ENCODE measurements at places on chromosomes 7 and 10.
A peak's percentile ranks its signal among the peaks of the same experiment; 100 is the strongest.

DNA sequence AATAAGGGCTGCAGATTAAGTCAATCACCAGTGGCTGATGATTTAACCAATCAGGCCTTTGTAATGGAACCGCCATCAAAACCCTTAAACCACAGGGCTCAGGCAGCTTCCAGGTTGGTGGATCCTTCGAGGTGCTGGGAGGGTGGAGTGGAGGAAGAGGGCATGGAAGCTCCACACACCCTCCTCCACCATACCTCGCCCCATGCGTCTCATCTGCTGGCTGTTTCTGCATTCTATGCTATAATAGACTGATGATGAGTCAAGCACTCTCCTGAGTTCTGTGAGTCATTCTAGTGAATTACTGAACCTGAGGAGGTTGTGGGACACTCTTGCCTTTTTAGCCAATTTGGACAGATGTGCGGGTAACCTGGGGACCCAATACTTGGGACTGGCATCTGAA, 43.9 kb downstream of the CHST15 start:
- DNase-seq: peak; percentile 24

DNA sequence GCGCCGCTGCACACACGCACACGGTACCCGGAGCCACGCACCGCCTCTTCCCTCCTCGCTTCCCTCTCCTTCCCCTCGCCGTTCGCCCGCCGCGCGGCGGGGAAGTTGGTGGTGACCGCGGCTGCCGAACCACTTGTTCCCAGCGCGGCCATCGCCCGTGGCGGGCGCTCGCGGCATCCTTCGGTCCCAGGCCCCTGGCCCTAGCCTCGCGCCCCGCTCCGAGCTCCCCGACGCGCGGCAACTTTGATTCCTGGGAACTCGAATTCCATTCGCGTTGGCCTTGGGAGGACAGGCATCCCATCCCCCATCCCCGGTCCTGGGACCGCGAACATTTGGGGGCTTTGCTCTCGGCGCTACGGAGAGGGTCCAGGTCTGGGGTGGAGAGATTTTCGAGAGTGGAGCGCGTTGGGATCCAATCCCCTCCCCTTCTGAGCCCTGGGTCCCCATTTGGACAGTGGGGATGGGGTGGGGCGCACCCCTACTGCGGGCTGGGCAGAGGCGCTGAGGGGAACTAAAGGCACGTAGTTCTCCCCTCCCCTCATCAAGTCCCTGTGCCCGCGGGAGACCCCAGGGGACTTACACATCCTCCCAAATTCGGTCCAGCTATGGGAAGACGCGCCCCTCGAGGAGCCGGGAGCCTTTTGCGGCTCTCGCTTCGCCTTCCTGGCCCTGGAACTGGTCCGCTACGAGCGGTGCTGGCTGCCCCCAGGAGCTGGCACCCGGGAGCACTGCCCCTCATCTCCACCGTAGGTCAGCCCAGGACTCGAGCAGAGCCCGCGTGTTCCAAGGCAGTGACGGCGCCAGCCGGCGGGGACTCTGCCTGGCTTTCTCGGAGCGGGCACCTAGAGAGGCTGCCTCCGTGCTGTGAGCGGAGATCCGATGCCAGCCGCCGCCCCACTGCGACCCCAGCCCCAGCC, 834 bp downstream of the CDH23 start:
- no peak for DNase-seq

GRCh38 chr10:102280397-102281101, 35.2 kb downstream of the GBF1 start:
- peak; percentile 52 for DNase-seq

- DNase-seq: no peak
Observed at GRCh38 chr7:83502636-83503035, 146.3 kb downstream of the SEMA3E start.

DNA sequence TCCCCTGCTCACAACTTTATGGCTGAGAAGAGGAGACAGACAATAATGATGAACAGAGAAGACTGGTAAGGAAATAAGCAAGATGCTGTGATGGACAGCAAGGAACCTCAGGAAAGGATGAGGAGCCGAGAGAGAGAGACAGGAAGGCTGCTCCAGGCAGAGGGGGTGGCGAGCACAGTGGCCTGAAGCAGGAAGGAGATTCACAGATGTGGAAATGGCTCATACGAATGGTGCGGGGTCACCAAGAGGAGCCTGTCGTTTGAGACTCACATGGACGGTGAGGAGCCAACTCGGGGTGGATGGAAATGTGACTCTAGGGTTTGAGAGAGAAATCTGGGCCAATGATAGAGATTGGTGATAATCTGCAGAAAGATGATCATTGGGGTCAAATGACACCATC, 43.7 kb downstream of the KIAA1549 start:
- no peak for DNase-seq

DNA sequence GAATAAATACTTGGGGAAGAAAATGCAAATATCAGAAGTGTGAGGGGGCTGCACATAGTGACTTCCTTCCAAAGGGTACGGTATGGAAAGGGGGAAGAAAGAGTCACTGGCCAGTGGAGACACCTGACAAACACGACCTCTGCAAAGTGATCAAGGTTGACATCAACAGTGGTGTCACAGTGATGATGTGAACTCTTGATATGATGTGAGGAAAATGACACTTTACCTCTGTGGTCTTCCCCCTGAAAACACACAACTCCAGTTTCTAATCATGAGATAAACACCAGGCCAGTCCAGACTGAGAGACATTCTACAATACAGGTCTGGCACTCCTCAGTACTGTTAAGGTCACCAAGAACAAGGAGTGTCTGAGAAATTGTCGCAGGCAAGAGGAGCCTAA, 169.7 kb downstream of the BUB3 start:
- DNase-seq: no peak

DNA sequence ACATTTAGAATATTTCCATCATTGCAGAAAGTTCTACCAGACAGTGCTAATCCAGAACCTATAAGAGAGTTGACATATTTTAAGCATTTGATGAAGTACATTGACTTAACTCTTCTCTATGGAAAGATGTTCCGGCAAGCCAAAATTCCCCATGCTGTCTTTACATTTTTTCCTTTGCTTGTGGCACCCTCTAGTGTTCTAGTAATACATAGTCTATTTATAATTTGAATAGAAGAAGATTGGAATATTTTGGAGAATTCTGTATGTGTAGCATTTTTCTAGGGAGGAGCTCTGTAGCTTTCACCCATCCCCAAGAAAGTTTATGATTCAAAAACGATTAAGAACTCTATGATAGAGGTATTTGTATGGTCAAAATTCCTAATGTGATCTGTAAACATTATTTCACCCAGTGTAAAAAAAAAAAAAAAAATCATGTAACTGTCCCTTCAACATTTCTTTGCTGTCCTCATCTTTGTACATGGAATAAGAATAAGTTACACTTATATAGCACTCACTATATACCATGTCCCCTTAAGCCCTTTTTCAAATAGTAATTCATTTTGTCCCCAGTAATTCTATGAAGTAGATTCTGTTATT, 33.2 kb downstream of the NRF1 start:
- peak; percentile 64 for DNase-seq

- no peak for DNase-seq
Observed at GRCh38 chr7:29955799-29956486, 33.7 kb downstream of the SCRN1 start.

GRCh38 chr10:50625649-50626132, 1.9 kb upstream of the SGMS1 start:
- DNase-seq: peak; percentile 12

DNA sequence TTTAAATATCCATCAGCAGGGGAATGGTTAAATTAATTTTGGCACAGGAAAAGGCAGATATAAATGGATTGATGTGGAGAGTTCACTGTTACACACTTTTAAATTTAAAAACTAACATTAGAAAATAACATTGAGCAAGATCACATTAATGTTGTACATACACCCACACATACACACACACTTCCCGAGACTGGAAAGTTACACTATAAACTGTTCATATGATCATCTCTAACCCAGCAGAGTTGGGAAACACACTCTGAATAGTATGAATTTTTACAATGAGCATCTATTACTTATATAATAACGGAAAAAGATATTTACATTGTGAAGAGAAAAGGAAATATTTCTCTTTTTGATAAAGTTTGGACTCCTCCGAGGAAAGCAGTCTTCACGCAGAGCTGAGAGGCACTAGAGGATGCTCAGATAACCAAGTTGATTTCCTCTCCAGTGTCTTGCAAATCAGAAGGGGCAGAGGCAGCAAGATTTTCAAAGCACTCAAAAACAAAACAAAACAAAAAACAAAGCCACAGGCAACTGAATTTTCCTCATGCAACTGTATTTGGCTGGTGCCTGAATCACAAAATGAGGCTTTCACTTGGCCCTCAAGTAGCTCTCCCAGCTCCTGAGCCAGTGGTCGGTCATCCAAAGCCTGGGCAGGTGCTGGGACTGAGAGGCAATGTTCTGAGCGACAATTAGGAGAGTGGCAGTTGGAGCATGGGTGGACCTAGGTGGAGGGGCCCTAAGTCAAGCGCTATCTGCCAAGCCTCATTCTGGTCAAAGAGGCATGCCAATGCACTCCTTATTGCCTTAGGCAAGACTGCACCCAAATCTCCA, 10.5 kb upstream of the GATAD1 start:
- DNase-seq: no peak

- DNase-seq: no peak
Observed at GRCh38 chr10:80769700-80770160, 232.0 kb downstream of the SH2D4B start.

GRCh38 chr7:41005374-41005901, 697.5 kb downstream of the INHBA start:
- peak; percentile 82 for DNase-seq

DNA sequence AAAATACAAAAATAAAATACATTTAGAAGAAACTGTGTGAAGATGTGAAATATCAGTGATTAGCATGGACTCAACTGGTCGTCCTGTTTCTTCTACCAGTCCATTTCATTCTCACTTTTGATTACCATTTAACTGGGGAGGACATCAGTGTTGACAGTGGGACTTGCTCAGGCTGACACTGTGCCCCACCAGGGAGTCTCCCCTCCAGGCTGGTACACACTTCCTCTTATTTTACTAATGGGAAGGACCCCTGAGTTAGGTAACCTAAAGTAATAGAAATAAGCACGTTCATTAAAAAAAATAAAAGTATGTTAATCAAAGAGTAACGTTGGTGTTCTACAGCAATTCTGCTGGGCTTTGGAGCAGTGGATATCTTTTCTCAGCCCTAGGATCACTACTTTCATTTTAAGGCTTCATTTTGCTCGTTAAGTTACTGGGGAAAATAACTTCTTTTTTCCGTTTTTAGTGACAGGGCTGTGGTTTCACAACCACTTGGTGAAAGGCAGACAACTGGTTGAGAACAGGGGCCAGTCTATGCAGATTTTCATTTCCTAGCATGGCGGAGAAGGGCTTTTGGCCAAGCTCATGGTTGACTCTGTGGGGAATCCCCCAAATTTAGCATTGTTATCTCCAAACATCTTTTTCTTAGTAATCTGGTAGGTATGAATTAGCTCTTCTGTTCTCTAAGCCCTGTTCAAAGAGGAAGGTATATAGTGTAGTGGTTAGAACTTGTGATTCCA, 2.1 kb downstream of the SNX10 start:
- no peak for DNase-seq

GRCh38 chr10:132303361-132304115, 4.2 kb downstream of the STK32C start:
- no peak for DNase-seq

DNA sequence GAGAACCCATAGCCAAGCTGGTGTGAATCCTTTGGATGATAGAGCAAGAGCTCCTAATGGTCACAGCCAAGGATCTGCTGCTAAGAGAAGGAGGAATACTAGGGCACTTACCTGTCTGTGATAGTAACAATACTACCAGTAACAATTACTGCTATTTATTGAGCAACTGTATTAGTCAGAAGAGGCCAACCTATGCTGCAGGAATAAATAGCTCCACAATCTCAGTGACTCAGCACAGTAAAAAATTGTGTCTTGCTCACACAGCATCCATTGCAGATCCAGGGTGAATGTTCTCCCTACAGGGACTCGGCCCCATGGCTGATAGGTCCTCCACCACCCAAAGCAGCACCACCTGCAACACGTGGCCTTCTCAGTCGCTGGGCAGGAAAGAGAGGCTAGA, 257.6 kb upstream of the ZMIZ1 start:
- no peak for DNase-seq

GRCh38 chr7:142690554-142691182, 58.6 kb upstream of the PRSS1 start:
- no peak for DNase-seq

- no peak for DNase-seq
Observed at GRCh38 chr7:86949052-86949778, 110.2 kb downstream of the ELAPOR2 start.

DNA sequence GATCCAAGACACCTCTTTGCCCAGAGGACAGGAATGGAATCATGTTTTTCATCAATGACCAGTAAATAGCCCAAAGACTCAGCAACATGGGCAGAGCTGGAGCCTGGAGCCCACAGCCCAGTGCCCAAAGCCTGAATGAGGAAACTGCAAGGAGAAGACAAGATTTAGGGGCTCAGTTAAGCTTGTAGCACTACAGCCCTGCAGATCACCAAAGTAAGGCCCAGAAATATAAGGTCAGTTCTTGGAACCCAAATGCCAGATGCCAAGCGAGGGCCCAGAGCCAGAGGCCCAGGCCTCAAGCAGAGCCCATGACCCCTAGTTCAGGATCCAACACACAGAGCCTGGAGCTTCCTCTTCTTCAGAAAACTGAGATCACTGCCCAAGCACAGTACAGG, 32.4 kb downstream of the MBL2 start:
- no peak for DNase-seq

DNA sequence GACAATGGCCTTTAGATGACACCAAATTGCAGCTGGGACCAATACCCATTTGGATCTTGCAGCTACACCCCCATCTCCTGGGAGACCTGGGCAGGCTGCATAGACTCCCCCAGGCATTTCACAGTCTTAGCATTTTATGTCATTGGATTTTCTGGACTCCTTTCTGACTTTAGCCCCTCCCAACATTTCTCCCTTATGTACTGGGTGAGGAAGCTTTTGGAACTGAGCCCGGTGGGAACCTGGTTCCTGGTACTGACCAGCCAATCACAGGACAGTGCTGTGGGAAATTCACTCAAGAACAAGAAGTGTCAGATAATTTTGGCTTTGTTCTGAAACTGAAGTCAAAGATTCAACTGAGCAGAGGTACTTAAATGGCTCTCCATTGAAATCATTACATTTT, 177.7 kb downstream of the ACTR3B start:
- DNase-seq: no peak

DNA sequence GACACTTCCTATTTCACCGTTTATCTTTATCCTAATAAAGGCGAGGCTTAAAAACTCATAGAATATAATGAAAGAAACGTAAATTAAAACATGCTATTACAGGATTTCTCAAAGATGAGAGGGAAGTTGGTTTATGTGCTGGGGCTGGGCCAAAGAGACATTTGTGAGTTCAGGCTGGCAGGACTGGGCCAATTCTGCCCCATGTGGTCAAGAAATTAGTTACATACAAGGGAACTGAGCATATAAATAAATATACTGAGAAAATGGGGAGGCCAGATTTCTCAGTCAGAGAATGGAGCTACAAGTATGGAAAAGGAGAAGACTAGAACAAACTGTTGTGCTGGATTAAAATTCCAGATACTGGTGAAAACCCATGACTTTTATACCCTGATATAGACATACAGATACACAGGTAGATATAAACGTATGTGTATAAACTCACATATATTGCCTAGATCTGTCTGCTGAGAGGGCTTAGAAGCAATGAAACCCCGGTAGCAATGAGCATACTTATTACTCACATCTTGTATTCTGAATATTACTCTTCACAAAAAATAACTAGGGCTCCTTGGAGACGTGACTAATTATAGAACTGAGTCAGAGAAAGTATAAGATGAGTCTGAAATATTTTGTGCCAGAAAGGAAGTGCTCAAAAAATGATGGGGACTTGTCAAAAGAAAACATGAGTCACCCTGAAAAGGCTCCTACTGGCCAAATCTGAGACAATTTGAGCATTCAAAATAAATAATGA, 155.7 kb upstream of the FGFR2 start:
- peak; percentile 89 for DNase-seq

Data from EH (cell line).